ENCODE measurements at places on chromosomes 1 and 21. TPM values are rescaled to one million over a fixed set of nuclear protein-coding genes. Genes with fewer than 3 reads are reported as not detected.

DNA sequence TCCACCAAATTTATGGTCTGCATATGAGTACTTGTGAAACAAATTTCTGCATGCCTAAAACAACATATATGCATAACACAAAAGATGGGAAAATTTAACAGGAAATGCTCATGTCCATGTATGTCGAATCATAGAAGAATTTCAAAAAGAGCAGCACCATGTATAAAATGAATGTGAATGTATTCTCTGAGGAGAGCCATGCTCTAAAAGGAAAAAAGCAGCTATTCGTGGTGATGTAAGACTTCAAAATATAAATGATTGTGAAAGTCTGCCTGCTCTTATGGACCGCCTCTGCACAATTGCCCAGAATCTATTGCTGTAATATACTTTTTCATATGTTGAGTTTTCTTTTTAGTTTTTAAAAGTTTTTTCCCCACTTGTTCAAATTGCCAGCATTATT, 66.8 kb downstream of the EPB41 start:
- no peak for DNase-seq

Gene TFF1
- total RNA-seq = not detected

Gene CD247
- total RNA-seq = not detected

DNA sequence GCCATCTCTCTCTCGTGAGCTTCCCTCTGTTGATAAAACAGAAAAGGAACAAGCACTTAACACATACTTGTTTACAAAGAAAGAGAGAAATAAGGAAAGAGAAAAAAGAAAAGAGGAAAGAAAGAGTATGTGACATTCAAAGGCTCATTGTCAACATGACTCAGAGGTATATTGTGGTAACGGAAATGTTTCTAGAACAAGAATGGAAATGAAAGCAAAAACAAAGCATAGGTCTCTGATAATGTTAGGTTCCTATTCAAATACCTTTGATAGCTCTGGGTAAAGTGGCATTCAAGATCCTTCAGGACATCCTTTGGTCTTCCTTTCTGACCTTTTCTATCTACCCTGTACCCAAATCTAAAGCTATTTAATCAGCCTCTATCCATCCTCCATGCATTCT, 67.4 kb upstream of the DMRTA2 start:
- DNase-seq = no peak

Measured in lung microvascular endothelial cell (primary cell).